T-helper 1 cell (primary cell): ENCODE measurements at places on chromosomes 6 and 20.

DNA sequence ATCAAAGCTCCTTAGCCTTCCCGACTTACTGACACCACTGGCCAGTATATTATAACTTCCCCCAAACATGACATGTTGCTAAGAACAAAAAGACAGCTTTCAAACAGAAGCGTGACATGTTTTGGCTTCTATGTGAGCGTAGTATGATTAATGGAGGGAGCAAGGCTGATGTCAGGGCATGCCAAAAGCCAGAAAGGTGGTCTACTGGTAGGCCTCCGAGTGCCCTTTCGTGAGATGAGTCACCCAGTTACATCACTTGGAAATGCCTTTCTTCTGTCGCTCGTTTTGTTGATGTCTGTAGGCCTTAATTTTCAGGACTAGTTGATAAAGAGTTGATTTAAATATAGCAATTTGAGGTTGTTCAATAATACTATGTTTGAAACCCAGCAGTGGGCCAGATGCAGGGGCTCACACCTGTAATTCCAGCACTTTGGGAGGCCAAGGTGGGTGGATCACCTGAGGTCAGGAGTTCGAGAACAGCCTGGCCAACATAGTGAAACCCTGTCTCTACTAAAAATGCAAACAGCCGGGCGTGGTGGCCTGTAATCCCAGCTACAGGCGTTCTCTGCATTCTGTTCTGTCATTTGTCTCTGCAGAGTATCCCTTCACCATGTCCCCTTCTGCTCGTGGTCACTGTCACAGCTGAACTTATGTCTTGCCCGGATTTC is 53.3 kb downstream of the CNKSR3 start:
- no peak for DNase-seq

- DNase-seq, result no peak
These were observed 255.9 kb upstream of the RREB1 start for GRCh38 chr6:6851949-6852261.

DNA sequence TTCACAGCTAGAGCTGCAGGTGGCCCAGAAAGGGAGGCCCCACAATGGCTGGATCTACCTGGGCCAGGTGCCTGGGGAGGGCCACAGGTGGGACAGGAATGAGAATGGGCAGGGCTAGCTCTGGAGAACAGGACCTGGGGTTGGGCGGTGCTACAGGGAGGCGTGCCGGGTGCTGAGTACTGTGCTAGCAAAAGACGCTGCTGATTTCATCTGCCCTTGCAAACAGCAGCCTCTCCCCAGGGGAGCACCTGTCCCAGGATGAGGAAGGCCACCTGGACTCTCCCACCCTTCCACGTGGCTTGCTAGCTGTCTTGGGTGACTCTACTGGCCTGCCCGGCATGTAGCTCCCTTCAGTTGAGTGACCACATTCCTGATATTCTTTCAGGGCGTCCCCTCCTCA is 6.6 kb upstream of the YTHDF1 start:
- no peak for DNase-seq

DNA sequence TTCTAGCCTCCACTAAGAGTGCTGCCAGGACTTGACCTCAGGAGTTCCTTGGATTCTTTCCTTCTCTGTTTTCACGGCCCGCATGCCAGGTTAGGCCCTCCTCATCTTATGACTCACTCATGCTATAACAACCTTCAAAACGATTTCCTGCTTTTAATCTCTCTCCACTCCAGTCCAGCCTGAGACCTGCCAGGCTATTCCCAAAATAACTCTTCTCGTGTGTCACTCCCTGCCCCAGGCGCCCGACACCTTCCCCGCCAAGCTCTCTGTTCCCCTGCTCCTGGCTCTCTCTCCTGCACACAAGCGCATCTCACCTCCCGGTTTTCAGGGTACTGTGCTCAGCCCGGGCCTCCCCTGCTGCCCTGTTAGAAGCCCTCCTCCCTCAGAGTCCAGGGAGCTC is 64.1 kb upstream of the RPS6KA2 start:
- no peak for DNase-seq

GRCh38 chr20:37413023-37413334 is 67.0 kb downstream of the SRC start:
- DNase-seq, result no peak
